ENCODE measurements at places on chromosomes 5 and 9.

DNA sequence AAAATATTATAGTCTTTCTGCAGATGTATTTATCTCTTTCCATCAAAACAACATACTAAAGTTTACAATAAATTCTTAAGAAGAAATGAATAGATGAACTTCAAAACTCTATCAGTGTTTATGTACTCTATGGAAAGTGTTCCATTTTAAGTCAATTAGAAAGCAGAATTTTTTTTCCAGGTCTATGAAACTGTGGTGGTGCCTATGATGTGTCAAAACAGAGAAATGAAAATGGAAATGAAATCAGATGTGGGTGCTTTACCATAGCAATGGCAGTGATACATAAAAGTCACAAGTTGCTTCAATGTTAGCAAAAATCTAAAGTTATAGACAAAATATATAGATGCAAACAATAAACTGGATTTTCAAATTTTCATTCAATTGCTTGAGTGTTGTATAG lies 97.3 kb downstream of the PTCH1 start:
- no peak for DNase-seq

- no peak for DNase-seq
Observed at GRCh38 chr5:143395638-143396352, 7.7 kb downstream of the NR3C1 start.

GRCh38 chr5:5736007-5736406 lies 313.5 kb downstream of the ICE1 start:
- DNase-seq: no peak

DNA sequence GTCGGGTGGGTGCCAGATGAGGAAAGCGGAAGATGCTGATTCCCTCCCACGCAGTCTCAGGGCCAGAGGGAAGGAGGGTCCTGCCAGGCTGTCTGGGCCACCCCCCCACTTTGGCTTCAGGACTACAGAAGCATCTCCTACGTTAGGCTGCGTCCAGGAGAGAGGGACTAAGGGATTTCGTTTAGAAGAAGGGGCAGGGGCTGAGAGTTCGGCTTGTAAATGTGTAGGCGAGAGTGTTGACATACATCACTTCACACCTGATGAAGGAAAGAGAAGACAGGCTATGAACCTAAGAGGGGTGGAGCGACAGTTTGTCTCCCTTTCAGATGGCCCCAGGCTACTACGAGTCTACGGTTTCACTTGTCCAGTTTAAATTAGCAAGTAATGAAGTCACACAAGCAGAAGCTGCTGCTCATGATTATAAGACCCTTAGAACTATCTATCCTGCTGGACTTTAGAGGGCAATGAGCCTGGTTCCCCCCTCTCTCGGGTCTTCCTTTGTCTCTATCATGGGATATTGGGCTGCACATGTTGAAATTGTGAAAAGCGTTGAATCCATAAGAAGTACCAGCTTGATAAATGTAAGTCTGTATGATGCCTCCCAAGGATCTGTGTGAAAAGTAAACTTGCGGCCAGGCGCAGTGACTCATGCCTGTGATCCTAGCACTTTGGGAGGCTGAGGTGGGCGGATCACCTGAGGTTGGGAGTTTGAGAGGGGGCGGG lies 193.0 kb downstream of the AOPEP start:
- no peak for DNase-seq

GRCh38 chr5:94314460-94315131 lies 303.8 kb downstream of the KIAA0825 start:
- DNase-seq: no peak

- no peak for DNase-seq
Observed at GRCh38 chr5:158373608-158374395, 514.9 kb upstream of the CLINT1 start.

GRCh38 chr5:61597684-61598083 lies 265.6 kb downstream of the ZSWIM6 start:
- DNase-seq: no peak

DNA sequence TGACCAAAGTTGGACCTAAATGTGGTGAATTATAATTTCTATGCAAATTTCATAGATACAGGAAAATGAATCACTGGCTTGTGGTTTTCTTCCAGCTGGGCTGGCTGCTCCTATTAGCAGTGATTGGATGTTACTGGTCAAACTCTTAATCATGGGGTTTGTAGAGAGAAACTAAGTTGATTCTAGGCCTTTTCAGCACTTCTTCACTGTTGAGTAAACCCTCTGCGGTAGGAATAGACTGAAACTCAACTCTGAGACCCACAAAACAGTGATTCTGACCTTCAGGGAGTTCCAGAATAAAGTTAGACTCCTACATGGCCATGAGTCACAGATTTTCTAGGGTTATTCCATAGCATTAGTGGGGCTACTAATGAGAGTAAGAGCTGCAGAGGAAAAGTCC lies 47.9 kb upstream of the FKTN start:
- no peak for DNase-seq

GRCh38 chr9:83382421-83382820 lies 155.8 kb downstream of the FRMD3 start:
- DNase-seq: no peak

- no peak for DNase-seq
Observed at GRCh38 chr5:39452846-39453245, 28.1 kb upstream of the DAB2 start.

DNA sequence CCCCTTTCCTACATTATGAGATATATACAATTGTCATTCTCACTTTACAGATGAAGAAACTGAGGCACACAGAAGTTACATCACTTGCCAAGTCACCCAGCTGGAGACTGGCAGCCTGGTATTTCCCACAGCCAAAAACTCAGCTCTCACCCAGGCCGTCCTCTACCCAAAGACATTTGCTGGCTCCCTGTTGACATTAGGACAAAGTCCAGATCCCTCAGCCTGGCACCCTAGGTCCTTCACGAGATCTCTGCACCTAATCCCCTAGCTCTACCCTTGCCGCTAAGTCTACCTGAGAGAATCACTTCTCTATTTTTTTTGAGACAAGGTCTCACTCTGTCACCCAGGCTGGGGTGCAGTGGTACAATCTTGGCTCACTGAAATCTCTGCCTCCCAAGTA lies 26.8 kb upstream of the LHX2 start:
- no peak for DNase-seq

GRCh38 chr9:123349691-123350480 lies 6.1 kb upstream of the CRB2 start:
- DNase-seq: peak; percentile 50

- no peak for DNase-seq
Observed at GRCh38 chr5:122150215-122150614, 20.9 kb downstream of the ZNF474 start.

- no peak for DNase-seq
Observed at GRCh38 chr5:53076014-53076583, 33.5 kb downstream of the MOCS2 start.

DNA sequence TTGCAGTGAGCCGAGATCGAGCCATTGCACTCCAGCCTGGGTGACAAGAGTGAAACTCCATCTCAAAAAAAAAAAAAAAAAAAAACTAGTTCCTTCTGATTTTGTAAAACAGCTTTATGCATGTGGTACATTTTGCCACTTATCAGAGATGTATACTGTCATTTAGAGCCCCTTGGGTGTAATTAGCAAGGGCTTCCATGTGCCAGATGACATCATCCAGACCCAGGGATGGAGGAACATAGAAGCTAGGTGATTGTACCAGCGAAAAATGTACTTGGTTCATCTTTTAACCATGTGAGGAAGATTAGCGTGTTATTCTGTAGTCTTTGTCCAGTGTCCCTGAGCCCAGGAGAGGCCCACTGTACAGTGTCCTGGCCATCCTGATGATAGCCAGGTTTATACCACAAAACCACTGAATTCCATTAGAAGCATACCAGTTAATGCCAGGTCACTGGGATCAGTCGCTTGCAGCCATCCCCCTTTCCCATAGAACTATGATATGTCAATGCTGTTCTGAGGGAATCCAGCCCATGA lies 239.3 kb upstream of the SGCD start:
- DNase-seq: no peak

Measured in adrenal gland (tissue), 19 donors.